ENCODE measurements at places on chromosomes 3 and 15. TPM values are rescaled to one million over a fixed set of nuclear protein-coding genes. Genes with fewer than 3 reads are reported as not detected.

DNA sequence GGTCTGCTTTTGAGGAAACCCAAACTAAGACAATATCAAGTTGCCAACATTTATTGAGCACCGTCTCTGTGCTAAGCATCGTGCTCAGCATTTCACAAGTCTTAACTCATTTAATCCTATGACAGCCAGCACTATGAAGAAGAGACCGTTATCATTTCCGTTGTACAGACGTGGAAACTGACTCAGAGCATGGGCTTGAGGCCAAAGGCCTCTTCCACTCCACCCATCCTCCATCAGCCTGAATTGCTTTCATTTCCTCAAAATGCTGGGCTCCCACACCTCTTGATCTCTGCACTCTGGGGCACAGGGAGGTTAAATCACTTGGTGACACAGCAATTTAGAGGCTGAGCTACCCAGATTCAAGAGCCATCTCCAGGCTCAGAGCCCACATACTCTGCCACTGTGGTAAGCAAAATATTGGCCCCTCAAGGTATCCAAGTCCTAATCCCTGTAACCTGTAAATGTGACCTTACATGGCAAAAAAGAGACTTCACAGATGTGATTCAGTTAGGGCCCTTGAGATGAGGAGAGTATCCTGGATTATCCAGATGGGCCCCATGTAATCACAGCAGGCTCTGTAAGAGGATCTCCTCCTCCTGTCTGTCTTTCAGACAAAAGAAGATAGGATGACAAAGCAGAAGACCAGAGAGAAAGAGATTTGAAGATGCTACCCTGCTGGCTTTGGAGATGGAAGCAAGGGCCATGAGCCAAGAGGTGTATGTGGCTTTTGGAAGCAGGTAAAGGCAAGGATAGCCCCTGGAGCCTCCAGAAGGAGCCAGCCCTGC lies 24.3 kb upstream of the FLNB start:
- no peak for ATAC-seq

DNA sequence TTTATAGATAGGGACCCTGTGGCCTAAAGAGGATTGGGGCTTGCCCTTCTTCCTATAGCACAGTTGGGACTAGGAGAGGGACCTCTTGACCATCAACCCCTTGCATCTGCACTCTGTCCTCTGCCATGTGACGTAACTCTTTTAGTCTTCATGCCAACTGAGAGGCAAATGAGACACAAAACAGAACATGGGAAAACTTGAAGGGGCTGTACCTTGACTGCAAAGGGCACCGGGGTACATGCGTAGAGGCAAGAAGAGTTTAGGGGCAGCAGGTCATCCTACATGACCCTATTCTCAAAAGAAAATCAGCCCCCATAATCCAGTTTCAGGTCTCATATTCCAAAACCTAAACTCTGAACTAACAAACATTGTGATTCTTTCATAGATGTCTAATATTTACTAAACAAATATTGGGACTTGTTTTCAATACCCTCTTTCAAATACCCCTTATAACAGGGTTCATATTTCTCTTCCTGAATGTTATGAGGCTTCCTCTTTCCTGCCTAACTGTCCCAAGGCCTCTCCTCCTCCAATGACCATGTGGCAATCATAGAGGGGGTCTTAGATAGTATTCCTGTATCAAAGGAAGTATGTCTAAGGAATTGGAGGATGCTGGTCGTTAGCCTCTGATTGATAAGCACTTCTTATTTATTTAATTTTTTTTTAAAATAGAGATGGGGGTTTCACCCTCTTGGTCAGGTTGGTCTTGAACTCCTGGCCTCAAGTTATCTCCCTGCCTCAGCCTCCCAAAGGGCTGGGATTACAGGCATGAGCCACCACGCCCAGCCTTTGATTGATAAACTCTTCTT lies 20.6 kb downstream of the ACKR2 start:
- ATAC-seq, result no peak

DNA sequence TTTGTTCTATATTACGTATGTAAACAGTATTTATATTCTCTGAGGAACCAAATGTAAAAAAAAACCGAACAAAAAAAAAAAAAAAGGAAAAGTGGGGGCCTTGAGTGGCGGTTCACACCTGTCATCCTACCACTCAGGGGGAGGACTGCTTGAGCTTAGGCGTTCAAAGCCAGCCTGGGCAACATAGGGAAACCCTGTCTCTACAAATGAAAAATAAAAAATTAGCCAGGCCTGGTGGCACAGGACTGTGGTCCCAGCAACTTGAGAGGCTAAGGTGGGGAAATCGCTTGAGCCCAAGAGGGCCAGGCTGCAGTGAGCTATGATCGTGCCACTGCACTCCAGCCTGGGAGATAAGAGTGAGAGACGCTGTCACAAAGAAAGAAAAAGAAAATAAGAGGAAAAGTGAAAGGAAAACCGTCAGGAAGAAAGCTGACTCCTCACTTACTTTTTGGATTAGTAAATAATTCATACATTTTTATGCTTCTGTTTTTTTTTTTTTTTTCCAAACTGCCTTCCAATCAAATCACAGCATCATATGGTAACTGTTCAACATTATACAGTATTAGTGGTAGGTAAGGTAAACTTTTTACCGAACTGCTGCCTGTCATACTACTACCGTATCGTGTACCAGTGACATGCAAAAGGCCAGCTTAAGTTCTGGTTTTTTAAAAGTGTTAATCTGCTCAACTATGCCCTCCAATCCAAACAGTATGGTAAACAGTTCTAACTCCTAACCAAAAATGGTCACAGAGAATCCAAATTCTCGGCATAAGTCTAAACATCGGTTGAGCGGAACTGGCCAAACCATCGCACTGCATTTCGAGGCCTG lies 1.2 kb downstream of the PHC3 start:
- peak; percentile 17 for ATAC-seq

Gene TRIM71
- total RNA-seq, result 10.1 TPM

Gene PLA2G4F
- 0.05 TPM for total RNA-seq

Gene RHCG
- total RNA-seq, result not detected
